G401 (cell line): ENCODE measurements at places on chromosomes 13 and 19. TPM values are rescaled to one million over a fixed set of nuclear protein-coding genes. Genes with fewer than 3 reads are reported as not detected.

Gene PSPN
- total RNA-seq: 1.1 and 1.4 TPM in 2 replicates

Gene ARHGAP35
- total RNA-seq: 11.6 and 14.2 TPM in 2 replicates

DNA sequence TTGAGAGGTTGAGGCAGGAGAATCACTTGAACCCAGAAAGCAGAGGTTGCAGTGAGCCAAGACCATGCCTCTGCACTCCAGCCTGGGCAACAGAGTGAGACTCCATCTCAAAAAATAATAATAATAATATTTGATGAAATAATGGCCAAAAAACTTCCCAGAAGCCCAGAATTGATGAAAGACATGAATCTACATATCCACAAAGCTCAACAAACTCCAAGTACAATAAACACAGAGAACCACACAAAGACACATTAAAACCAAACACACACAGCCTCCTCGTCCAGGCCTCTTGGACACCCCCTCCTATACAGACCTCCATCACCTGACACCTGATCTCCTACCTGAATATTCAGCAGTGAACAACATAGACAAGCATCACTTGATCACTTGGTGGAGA lies 3.2 kb upstream of the SYDE1 start:
- DNase-seq: no peak

DNA sequence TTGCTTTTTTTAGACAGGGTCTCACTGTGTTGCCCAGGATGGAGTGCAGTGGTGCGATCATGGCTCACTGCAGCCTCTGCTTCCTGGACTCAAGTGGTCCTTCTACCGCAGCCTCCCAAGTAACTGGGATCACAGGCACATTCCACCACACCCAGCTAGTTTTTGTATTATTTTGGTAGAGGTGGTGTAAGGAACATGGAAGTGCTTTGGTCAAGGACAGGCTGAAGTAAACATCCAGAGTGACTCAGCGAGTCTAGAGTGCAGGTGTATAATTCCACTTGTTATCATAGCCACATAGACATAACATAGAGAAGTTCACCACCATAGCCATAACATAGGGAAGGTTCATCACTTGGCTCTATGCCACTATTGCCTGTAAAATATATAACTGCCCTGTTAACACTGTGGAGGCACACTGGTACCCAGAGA lies 98.6 kb downstream of the RBM26 start:
- DNase-seq: no peak

- DNase-seq: no peak
These were observed 256.4 kb upstream of the STARD13 start for GRCh38 chr13:33541962-33542308.

DNA sequence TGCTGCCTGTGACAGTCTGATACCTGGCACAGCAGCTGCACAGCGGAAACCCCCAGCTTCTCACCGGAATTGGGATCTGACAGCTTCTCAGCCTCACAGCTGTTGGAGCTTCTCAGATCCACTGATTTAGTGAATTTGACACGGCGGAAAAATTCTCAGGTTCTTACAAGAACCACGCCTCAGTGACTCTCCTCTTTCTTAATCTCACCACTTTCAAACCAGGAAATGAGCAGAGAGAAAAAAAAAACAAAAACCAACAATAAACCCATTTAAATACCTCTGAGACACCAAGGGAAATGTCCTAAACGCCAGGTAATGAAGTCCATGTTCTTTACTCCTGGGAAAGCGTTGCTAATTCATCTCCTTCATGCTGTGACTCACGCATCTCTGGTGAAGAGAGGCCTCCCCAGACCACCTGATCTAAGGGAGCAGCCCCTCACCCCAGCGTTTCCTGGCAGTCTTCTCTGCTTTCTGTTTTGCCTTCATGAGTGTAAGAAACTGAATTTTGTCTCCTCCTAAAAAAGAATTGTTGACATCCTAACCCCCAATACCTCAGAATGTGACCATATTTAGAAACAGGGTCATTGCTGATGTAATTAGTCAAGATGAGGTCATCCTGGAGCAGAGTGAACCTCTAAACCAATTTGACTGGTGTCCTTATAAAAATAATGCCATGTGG lies 15.9 kb upstream of the IZUMO2 start:
- no peak for DNase-seq

GRCh38 chr13:106649495-106649894 lies 81.6 kb upstream of the ARGLU1 start:
- DNase-seq: no peak
